ENCODE measurements at places on chromosomes 2 and 18. TPM values are rescaled to one million over a fixed set of nuclear protein-coding genes. Genes with fewer than 3 reads are reported as not detected.

The TANC1 gene
- total RNA-seq: 2.8 TPM

The SPP2 gene
- not detected for total RNA-seq

DNA sequence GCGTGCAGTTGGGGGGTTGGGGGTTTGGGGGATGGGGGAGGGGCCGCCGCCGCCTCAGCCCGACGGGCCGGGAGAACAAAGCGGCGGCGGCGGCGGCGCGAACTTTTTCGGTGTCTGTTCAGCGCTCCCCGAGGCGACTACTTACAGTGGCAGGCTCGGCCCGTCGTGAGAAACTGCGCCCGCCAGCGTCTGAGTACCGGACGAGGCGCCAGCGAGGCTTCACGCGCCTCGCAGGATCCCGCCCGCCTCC lies 172 bp downstream of the PRKD3 start:
- peak; percentile 92 for ATAC-seq

GRCh38 chr2:226387499-226387942 lies 412.1 kb downstream of the IRS1 start:
- no peak for ATAC-seq

- ATAC-seq: no peak
Measured at GRCh38 chr2:80126596-80127189, 177.9 kb downstream of the LRRTM1 start.

DNA sequence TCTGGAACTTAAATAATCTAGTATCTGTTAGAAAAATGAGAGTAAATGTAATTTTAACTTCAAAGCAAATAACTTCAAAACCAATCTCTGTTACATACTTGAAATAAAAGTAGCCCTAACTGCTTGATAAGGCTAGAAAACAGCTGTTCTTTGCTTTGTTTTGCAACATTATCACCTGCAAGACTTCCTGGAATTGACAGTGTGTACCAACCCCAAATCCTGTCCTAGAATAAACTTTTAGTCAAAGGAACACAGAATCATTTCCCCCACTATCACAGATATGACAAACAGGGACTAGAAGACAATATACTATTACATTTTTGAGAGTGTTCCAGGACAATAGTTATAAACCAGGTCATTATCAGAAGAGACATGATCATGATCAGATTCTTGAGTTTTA lies 105.3 kb upstream of the PGAP1 start:
- no peak for ATAC-seq

DNA sequence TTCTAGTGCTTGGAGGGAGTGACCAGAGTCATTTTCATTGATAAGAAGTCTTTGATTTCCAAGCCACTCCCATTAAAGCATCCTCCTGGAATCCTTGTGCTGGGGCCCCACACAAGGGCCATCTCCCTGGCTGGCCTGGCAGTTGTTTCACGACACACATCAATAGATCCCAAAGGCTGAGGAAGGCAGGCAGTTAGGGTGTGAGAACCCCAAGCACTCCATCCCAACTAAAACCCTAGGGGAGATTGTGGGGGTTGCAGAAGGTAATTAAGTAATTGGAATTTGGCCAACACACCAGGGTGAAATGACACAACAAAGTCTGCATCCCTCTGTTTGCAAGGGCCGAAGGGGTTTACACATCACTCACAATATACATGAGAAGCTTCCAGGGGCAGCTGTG lies 578.1 kb upstream of the SYT4 start:
- ATAC-seq: no peak

GRCh38 chr2:122749405-122749804 lies 994.0 kb downstream of the TSN start:
- ATAC-seq: peak; percentile 91

The APLF gene
- total RNA-seq: 2.1 TPM

DNA sequence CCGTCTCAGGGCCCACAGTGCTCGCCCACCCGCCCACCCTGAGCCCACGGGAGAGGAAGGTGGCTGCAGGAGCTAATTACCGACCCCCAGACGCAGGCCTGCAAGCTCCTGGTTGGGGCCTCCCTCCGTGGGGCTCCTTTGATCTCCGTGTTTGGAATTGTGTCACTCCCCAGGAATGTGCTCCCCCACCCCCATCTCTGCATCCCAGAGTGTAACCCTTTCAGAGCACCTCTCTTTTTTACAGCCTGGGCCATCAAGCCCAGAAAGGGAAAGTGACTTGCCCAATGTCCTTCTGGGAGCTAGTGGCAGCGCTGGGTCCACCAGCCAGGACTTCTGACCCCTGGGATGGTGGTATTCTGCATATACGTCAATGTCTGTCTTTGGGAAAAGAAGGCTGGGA lies 335.1 kb downstream of the CYRIA start:
- no peak for ATAC-seq

The HOXD13 gene
- total RNA-seq: 0.23 TPM

Data from motor neuron (in vitro differentiated cells).